Suppressor macrophage treated with lipopolysaccharide for 4 hours (primary cell): ENCODE measurements at places on chromosomes 6 and 20.
A peak's percentile ranks its signal among the peaks of the same experiment; 100 is the strongest.

DNA sequence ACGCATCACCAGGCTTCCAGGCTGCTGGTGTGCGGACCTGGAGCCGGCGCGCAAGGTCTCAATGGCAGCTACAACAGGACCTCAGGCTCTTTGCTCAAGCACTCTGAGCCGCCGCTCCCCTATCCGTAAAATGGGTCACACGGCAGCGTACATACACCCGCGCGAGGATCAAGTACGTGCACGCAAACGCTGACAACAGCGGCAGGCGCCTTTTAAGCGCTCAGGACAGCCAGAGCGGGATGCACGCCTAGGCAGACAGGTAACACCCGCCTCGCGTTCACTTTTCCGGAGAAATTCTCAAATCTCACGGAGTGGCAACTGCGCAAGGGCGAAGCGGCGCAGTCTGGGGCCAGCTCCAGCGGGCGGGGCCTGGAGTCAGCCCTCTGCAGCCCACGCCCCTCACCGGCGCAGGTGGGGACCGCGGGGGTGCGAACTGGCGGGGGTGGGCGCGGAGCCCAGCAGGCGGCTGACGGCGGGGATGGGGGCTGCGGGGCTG is 535 bp downstream of the EXOC2 start:
- DNase-seq, result peak; percentile 52

GRCh38 chr20:58523072-58523970 is 8.1 kb upstream of the APCDD1L start:
- no peak for DNase-seq

DNA sequence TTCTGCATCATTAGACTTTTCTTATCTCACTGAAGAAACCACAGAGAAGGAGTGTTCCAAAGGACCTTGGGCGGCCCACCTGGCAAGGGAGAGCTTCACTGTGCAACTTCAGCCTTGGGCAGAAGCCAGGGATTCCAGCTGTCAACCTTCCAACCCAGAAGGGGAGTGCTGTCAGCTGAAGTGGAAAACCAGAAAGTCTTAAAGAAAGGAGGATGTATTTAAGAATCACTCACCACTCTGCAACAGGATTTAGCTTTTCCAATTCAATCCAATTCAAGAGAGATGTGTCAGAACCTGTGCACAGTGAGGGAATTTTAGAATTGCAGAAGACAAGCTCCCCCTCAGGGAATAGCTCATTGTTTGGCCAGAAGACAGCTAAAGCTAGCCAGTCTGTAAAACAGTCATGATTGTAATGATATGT is 553.7 kb downstream of the CD83 start:
- no peak for DNase-seq

DNA sequence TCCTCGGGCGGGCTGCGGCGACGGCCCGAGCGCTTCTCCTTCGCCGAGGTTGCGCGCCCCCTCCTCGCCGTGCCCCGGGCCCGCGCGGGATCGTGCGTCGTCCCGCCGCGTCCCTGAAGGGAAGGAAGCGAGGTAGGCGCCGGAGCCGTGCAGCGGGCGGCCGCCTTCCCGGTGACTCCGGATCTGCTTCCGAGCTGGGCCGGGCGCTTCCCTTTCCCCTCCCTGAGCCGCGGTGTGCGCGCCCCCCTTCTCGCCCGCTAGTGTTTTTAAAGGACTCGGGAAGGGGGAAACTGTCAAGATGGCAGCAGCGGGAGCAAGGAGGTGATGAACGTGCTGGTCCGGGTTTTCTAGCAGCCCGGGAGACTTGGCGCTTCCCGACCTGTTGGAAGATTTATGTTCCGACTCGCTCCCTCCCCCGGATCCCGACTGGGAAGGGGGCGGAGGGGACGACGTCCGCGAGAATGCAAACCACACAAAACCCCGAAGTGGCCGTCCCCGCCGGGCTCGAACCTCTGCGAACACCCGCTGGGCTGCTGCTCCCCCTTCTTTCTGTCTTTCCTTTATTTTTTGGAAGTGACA is 744 bp upstream of the FOXO3 start:
- no peak for DNase-seq

GRCh38 chr6:155408981-155409380 is 46.7 kb downstream of the NOX3 start:
- DNase-seq, result no peak

DNA sequence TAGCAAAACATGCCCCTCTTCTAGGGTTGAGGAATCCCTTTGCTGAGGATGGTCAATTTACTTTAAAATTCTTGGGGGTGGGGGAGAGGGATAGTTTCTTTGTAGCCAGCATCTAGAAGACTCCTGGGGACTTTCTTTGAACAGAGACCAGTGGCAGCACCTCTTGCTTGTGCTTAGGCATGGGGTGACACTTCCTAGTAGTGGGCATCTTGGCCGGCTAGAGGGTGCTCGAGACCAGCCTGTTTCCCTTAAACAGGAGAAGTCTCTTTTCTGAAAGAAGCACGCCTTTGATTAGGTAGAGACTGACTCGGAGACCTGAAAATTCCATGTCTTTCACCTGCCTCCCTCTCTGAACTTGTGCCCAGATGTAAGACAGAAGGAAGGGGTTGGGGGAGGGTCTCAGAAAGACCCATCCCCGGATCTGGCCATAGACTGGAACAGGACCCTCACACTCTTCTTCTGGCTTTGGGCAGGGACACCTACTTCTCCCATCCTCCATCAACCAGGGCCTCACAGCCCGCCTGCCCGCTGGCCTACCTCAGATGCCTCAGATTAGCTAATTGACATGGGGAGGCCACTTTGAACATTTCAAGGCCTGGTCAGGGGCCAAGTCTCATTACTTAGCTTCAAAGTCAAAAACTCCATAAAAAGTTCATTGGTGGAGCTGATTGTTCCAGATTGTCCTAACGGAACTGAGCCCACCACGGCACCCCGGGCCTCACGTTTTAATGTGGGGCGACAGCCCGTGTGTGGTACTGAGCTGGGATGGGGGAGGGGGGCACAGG is 172.2 kb downstream of the CDC5L start:
- DNase-seq, result no peak

- no peak for DNase-seq
These were observed 75.8 kb downstream of the SNAP91 start for GRCh38 chr6:83633149-83633548.

DNA sequence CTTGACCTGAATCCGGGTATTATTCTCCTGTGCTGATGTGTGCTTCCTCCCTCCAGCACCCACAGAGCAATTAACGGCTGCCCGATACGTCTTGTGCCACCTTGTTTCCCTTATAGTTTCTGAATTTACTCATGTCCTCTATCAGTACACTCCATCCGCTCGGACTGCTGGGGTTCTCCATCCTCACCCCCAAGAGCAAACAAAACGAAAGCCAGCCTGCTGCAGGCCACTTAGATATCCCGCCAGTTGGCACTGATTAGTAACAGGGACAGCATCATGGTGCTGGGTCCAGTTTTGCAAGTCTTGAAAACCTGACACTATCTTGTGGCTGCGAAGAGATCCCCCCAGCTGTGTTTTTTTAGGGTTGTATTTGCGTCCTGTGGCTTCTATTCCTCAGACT is 71.8 kb downstream of the SSR1 start:
- no peak for DNase-seq

- no peak for DNase-seq
These were observed 27.3 kb upstream of the SHLD1 start for GRCh38 chr20:5722927-5723326.

- DNase-seq, result no peak
These were observed 91.9 kb downstream of the ADGRB3 start for GRCh38 chr6:68726992-68727391.

DNA sequence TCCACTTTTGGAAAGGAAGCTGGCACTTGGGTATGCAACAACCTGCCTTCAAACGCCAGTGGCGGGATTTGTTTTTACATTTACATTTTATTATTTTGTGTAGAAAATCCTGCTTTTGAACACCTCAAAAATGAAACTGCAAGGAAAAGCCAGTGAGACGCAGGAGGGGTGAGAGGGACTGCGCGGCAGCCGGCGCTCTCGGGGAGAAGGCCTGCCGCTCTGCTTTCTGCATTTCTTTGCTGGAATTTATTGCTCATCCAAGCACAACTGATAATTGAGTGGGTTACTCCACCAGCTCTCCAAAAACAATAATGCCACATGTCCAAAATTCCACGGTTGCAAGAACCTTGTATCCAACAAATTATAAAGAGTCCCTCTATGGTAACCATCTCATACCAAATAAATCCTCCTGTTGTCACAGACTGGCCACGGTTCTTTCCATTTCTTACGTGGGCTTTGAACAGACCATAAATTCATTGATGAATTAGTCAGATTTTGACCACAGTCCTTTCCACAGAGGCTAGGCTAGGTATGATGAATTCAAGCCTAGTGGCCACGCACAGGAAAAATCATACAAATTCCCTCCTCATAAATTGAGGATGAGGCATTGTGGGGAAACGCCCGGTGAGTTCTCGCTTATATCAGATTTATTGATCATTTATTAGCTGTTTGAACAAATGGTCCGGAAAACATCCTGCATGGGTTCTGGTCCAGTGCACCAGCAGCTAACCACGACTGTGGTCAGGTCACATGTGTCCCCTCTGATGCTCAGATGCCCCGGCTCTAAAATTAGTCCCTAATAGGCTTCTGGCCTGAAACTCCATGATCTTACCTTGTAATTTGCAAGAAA is 31.6 kb upstream of the FOXC1 start:
- DNase-seq, result no peak

GRCh38 chr6:139542351-139542750 is 167.9 kb upstream of the CITED2 start:
- DNase-seq, result no peak

GRCh38 chr6:72322771-72323170 is 299.1 kb upstream of the KCNQ5 start:
- DNase-seq, result no peak

DNA sequence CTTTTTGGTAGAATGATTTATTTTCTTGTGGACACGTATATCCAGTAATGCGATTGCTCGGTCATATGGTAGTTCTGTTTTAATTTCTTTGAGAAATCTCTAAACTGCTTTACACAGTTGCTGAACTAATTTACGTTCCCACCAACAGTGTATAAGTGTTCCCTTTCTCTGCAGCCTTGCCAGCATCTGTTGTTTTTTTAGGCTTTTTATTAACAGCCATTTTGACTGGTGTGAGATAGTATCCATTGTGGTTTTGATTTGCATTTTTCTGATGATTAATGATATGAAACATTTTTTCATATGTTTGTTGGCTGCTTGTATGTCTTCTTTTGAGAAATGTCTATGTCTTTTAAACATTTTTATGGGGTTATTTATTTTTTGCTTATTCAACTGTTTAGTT is 196.7 kb downstream of the MOXD1 start:
- DNase-seq, result no peak

DNA sequence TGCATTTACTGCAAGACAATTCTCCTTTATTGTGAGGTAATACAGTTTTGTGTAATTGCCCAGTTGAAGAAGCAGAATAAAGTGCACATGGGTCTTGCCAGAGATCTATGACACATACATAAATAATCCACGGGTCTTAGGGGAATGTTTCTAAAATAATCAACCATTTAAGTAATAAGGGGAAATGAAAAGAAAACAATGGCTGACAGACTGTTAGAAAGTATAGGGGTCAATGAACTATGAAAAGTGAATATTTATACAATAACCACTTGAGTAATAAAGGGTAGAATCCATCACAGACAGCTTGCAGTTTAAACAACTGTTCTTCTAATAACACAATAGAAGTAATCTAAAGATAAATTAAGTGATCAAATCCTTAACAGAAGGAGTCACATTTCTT is 477.2 kb downstream of the EYS start:
- DNase-seq, result no peak

- DNase-seq, result peak; percentile 31
These were observed 1383.5 kb upstream of the DEFB115 start for GRCh38 chr20:29873946-29874345.

- no peak for DNase-seq
These were observed 236.8 kb upstream of the FKBP1C start for GRCh38 chr6:62974452-62974851.

GRCh38 chr6:4294636-4295035 is 159.3 kb upstream of the ECI2 start:
- no peak for DNase-seq

- no peak for DNase-seq
These were observed 124.2 kb downstream of the CEBPB start for GRCh38 chr20:50314678-50315335.

GRCh38 chr6:24763578-24763977 is 11.2 kb upstream of the GMNN start:
- no peak for DNase-seq

- no peak for DNase-seq
These were observed 113.8 kb upstream of the ARMC2 start for GRCh38 chr6:108734271-108734922.

DNA sequence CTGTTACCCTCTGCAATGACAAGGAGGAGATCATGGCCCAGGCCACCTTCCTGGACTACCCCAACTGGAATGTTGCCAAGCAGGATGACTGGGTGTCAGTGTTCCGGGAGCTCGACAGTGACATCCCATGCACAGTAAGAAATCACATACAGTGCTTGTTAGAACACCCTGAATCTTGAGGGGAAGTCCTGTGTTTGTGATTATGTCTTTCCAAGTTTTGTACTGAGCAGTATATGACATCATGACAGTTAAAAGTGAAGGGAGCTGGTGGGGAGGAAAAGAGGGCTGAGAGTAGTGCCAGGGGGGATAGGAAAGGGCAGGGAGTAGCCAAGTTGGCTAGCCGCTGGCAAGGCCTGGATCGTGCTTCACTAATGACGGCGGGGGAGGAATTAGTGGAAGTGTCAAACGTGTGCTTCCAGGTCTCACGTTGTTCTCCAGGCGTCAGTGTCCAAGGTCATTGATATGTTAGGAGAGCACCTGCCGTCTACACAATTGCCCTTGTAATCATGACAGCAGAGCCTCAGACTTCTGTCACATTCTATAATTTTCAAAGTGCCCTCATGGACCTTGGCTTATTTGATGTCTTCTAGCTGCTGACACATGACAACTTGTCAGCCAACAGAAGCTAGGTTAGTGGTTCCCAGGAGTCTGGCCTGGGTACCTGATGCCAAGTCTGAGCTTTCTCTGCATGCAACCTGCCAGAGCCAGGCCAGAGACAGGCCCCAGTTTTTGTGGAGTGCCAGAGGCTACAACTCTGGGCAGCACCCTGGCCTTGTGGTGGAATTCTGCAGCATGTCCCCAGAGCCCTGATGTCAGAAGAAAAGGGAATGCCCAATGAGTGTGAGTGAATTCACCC is 18.8 kb downstream of the CFAP61 start:
- DNase-seq, result no peak

- DNase-seq, result no peak
These were observed 7.2 kb downstream of the ATP9A start for GRCh38 chr20:51760905-51761546.

- peak; percentile 25 for DNase-seq
These were observed 319.9 kb upstream of the TSHZ2 start for GRCh38 chr20:52652271-52652670.

GRCh38 chr20:42714298-42715141 is 475.2 kb downstream of the PTPRT start:
- DNase-seq, result no peak

DNA sequence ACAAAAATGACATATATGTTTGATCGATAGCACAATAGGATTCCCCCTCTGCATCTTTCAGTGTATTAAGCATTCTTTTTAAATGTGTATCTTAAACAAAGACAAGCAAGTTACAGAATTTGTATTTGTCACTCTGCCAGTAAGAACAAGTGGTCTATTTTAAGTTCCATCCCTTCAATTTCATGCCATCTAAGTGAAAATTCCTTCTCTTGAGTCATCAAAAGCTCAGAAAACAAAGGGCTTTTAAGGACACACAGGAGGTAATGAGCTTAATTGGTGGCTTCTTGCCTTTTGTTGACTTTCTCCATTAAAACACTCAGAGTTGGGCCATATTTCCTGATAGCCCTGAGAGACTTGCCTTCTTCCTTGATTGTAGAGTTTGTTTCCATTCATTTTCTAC is 547.8 kb downstream of the TENT5A start:
- DNase-seq, result no peak

GRCh38 chr6:41780551-41781365 is at the start of gene PRICKLE4:
Gene PRICKLE4 (plus strand): TSS chr6:41780782. CDS start chr6:41783474, 2,692 bp downstream.
- peak; percentile 15 for DNase-seq
